ENCODE measurements at places on chromosomes 5 and 9.

GRCh38 chr5:149036168-149036567, 26.7 kb downstream of the SH3TC2 start:
- DNase-seq = no peak

GRCh38 chr9:136104916-136105315, 9.8 kb upstream of the NACC2 start:
- DNase-seq = no peak

- DNase-seq = no peak
Measured at GRCh38 chr5:61228229-61228628, 66.0 kb upstream of the SMIM15 start.

DNA sequence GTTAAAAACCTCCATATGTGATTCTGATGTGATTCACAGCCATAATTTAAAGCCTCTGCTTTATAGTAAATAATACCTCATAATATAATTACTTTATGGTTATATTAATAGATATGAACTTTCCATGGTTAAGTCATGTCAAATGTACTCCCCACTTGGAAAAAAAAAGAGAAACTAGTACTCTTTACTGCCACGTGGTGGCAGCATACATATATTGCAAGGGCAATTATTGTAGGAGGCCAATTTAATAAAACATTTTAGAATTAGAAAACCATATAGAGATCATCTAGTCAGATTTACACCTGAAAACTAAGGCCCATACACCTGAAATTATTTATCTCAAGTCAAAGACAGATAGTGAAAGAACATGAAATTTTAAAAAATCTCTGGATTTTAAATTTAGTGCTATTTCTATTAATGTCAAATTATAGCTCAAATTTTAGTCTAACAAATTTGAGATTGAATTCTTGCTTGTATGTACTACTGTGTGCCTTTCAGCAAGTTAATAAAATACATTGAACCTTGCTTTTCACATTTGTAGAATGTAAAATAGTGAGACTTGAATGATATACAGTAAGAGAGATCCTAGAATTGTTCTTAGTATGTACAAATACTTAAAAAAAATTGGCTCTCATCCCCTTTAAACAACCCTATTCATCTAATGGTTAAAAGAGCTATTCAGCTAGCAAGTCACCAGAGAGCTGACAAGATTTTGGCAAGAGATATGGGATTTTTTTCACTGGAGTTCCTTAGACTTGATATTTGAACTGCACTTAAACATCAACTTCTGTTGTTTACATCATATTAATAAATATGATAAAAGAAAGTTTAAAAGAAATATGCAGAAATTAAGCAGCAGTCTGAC, 603.8 kb downstream of the TLE4 start:
- DNase-seq = peak; percentile 2

DNA sequence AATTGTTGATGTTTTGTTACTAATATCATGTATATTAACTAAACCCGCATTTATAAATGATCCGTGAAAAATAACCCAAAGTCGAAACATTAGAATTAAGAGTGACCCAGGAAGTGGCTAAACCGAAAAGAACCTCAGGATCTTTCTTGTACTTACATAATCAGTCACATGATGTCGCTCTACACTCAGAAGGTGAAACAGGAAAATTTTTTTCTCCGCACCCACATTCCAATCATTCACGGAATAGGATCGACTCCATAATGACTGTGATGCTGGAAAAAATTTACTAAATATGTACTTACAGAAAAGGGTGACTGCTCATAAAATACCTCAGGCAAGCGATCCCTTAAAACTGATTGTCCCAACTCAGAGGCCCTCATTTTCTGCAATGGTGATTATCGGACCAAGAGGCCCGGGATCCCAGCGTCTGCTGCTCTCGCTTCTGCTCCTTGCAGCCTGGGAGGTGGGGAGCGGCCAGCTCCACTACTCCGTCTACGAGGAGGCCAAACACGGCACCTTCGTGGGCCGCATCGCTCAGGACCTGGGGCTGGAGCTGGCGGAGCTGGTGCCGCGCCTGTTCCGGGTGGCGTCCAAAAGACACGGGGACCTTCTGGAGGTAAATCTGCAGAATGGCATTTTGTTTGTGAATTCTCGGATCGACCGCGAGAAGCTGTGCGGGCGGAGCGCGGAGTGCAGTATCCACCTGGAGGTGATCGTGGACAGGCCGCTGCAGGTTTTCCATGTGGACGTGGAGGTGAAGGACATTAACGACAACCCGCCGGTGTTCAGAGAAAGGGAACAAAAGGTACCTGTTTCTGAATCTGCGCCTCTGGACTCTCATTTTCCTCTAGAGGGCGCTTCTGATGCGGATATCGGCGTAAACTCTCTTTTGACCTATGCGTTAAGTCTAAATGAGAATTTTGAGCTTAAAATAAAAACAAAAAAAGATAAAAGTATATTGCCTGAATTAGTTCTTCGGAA, at the start of gene PCDHA12:
PCDHA12 (plus strand) TSS at position 224 of the 981 bp plus-strand sequence; CDS start at position 389, 165 bp downstream.
- DNase-seq = peak; percentile 34

- no peak for DNase-seq
Measured at GRCh38 chr5:32476891-32477290, 32.4 kb upstream of the ZFR start.

GRCh38 chr9:73906671-73907070, 590.5 kb upstream of the RORB start:
- DNase-seq = no peak

DNA sequence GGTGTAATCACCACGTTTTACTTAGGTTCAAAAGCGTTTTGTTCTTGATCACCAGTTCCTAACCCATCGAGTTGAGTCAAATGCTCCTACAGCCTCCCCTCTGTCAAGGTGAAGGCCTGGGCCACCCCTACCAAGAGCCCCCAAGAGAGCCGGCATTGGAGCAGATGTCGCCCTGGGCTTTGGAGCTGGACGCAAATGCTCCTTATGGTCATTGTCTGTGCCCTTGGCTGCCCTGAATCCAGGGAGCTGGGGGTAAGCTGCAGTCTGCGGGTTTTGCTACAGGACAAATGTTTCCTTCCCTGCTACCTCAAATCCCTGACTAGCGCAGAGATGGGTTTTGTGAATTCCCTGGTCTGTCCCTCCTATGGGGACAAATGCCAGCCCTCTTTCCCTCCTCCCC, 4.9 kb downstream of the RNF183 start:
- DNase-seq = no peak

DNA sequence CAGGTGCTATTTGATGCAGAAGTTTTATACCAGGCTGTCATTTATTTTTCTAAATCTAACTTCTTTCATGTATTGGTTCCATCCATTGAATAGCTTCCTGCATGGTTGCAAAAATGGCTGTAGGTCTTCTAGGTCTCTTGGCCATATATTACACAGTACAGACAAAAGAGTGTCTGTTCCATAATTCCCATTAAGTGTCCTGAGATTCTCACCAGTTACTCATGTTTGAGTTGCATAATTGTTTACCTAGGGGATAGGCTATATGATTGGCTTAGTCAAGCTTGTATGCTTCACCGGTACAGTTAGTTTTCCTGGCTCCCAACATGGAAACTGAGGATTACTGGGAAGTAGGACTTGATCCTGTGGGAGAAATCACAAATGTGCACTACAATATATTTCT, 399.4 kb upstream of the NUDT12 start:
- DNase-seq = no peak

- no peak for DNase-seq
Measured at GRCh38 chr9:129866394-129867135, 31.3 kb downstream of the USP20 start.
